ENCODE measurements at places on chromosomes 11 and 22.

GRCh38 chr11:86116386-86116726 lies 47.5 kb upstream of the PICALM start:
- peak; percentile 63 for DNase-seq

- DNase-seq = no peak
Measured at GRCh38 chr11:11501546-11502262, 120.1 kb downstream of the GALNT18 start.

DNA sequence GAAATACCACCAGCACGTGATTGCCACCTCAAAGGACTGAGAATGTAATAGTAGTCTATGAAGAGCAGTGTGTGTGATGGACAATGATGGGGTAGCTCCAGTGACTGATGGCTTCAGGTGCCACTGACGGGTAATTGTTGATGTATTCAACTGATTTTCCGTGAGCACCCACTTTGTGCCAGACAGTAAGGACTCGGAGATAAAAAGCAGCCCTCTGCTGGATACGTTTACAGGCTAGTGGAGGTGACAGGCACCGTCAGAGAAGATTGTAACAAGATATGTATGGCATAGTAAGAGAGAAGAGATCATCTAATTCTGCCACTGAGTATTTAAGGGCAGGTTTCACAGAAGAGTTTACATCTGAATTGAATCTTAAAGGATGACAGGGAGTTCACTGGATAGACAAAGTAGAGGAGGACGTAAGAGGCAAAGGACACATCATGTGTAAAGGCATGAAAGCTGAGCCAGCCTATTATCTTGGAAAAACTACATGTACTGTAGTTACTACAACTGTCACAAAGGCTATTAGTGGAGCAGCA lies 1.1 kb upstream of the ENTHD1 start:
- no peak for DNase-seq

GRCh38 chr11:119377112-119377901 lies 4.2 kb downstream of the USP2 start:
- DNase-seq = no peak

- no peak for DNase-seq
Measured at GRCh38 chr11:79062814-79063762, 377.7 kb downstream of the TENM4 start.

GRCh38 chr11:81331611-81332235 lies 1401.9 kb downstream of the FAM181B start:
- no peak for DNase-seq

GRCh38 chr11:134612140-134613030 lies 200.3 kb upstream of the B3GAT1 start:
- no peak for DNase-seq

- DNase-seq = peak; percentile 59
Measured at GRCh38 chr11:94020777-94021481, at the start of gene HEPHL1. TSS of gene HEPHL1 (plus strand) at chr11:94021354. CDS start at chr11:94021369, 15 bp downstream.

GRCh38 chr11:443542-444199 lies 1.9 kb upstream of the ANO9 start:
- DNase-seq = no peak

- no peak for DNase-seq
Measured at GRCh38 chr11:95082576-95083001, 7.1 kb upstream of the ENDOD1 start.

DNA sequence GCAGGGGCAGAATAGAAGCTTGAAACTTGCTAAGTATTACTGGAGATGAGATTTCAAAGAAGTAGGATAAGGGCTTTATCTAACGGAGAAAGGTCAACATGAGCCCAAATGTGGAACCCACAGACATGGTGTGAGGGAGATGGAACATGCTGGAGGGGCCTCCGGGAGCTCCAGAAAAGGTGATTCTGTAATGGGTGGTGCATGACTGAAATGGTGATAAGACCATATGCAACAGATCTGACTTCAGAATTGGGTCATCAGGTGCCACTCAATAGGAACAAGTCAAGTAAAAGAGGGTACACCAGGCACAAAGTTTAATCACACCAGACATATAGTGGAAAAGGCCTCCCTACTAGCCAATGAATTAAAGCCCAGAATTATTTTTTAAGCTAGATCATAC lies 7.9 kb upstream of the CEP295 start:
- no peak for DNase-seq

- DNase-seq = no peak
Measured at GRCh38 chr11:115927823-115928329, 423.7 kb upstream of the CADM1 start.

GRCh38 chr11:106242718-106243415 lies 165.4 kb downstream of the AASDHPPT start:
- no peak for DNase-seq

DNA sequence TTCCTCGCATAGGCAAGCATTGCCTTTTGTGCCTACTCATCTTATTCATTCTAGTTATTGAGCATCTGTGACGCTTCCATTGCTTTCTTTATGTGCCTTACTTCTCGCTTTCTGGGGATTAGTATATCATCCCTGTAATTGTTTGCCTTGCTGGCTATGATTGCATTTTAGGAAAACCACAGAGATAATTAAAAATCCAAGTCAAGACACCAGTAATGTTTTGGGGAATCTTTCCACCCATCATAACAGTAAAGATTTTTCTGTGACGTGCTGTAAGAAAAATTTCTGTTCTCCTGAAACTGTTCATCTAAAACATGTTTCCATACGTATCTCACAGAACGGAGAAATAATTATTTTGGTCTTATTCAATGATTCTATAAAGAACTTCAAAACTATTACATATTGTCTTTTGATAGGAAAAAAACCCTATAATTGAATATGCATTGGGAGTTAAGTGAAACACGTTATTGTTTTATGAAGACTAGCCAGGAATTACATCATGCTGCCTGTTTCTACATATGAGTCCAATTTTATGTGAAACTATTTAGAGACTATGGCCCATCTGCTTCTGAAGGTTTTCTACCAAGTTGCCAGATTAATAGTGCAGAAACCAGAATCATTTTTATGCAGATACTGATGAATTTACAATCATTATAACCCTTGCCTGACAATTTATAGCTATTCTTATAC lies 133.7 kb upstream of the FIBIN start:
- DNase-seq = no peak
